Muscle of arm (tissue), 14 donors: ENCODE measurements at places on chromosomes 5 and 9. TPM values are rescaled to one million over a fixed set of nuclear protein-coding genes. Genes with fewer than 3 reads are reported as not detected.

The DIRAS2 gene
- not detected for polyA plus RNA-seq

The UCK1 gene
- 24.3 TPM for polyA plus RNA-seq

DNA sequence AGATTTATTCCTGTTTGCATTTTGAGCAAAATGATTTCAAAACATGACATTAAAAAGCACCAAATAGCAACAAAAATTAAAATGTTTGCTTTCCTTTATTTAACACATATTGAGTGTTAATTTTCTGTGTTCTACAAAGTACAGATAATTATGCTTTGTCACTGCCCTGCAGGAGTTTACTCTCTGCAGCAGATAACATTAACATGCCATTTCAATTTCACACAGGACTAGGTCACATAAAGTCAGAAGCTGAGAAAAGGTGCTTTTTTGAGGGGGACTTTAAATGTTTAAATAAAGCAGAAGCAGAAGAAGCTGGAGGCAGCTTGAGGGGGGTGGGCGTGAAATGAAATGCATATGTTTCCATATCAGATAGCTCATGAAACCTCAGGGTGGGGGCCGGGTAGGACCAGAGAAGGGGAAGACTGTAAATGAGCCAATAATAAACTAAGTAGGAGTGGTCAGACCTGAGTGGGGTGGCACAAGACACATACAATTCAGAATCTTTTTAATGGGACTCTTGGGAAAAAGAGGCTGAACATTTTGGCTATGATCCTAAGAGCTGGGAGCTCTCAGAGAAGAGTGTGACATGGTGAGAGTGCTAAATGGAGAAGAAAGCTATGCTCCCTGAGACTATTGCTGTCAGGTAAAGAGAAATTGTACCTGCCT lies 387.5 kb downstream of the FAM170A start:
- no peak for DNase-seq

The C9orf57 gene
- not detected for polyA plus RNA-seq

- no peak for DNase-seq
Observed at GRCh38 chr9:134925011-134925511, 7.3 kb upstream of the FCN1 start.

The SARDH gene
- 4.4 TPM for polyA plus RNA-seq

GRCh38 chr5:81081461-81081835 lies 121.3 kb downstream of the RASGRF2 start:
- DNase-seq: no peak

DNA sequence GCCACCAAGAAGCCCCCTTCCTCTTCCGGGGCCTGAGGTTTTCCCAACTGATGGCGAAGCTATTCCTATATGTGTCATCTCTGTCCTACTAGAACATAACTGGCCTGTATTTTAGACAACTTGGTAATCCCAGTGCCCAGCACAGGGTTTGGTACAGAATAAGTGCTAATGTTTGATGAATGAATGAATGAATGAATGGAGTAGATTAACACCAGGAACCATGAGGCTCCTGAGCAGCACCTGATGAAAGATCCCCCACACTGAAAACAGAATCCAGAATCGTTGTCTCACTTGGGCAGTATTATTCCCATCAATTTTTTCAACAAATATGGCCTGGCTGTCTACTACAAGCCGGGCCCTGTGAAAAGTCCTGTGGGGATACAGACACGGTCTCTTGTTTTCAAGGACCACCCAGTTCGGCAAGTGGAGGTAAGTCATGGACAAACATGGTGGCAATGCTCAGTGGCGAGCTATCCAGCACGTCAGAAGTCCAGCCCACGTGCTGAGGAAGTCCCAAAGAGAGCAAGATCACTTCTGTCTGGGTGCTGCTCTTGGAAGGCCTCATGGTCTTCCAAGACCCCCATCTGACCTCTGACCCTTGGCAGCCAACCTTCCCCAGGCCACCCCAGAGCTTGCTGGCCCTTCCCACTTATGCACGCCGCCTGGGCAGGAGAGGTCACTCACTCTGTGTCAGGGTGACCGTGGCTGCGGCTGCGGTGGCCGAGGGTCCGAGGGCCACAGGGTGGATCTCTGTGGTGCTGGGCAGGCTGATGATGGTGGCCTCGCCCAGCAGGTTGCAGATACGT lies 1.0 kb downstream of the NAIF1 start:
- no peak for DNase-seq

DNA sequence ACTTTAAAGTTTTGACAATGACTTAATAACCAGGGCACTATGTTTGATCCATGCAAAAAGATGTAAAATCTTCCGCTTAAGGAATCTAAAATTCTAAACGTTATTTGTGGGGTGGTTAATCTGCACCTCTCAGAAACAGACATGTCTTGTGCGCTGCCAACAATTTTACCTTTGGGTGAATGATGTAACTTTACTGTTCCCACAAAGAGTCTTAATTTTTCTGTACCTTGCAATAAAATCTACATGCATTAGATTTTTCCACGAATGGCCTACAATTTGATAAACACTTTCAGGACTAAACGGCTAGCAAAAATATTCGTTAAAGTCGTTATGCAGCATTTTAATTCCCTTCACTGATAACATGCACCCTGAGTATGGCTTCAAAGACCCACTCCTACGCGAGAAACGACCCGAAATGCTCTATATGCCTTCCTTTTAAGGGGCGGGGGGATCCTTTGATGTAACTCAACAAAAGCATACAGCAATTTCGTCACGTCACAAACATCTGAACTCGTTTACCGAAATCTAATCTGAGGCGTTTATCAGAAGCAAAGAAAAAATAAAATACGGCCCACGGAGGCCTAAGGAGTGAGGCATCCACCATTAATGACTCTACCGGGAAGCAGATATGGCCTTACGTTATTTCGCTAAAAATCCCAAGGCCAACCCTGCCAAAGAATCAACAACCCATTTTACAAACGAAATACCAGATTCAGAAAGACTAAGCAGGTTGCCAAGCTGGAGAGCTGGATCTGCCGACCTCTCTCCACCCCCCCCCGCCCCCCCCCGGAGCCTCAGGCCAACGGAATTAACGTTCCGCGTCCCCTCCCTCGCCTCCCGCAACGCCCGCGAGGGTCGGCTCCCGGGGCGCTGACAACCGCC lies 621 bp downstream of the AK6 start:
- peak; percentile 5 for DNase-seq

DNA sequence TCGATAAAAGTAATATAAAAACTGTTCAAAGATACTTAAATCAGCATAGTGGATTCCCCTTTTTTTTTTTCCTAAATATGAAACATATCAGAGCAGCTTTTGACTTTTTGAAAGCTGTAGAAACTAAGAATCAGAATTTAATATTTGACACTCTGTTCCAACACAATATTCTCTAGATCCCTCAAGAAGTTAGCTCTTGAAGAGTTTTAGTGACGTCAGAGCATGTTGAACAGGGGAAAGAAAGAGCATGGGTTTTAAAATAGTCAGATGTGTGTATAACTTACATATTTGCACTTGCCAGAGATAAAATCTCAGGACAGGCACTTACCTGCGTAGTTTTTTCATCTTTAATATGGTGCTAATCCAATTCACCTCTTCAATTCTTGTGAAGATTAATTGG lies 75.2 kb upstream of the FBXL7 start:
- DNase-seq: no peak

GRCh38 chr5:108528655-108529054 lies 146.8 kb upstream of the FBXL17 start:
- no peak for DNase-seq

The PCDHB7 gene
- 2.6 TPM for polyA plus RNA-seq

GRCh38 chr9:113523421-113524141 lies 60.1 kb downstream of the RGS3 start:
- no peak for DNase-seq

- no peak for DNase-seq
Observed at GRCh38 chr5:75509546-75509945, 1.9 kb downstream of the CERT1 start.

- DNase-seq: no peak
Observed at GRCh38 chr5:180787711-180788431, 14.7 kb downstream of the MGAT1 start.

DNA sequence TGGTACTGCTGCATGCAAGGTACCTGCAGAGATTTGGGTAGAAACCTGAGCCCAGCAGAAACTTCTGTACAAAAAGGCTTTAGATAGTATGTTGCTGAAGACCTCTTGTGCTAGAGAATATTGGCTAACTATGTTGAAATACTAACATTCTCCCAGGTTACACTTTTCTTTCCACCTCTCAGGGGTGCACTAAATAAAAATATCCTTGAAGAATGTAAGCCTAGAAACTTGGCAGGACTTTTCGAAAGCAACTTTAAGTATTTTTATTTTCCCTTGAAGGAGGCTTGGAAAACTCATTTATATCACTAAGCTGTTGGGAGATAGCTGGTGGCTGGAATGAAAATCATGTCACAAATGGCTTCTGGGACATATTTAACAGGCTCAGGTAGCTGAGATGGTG lies 50.0 kb downstream of the FBXL7 start:
- DNase-seq: no peak

DNA sequence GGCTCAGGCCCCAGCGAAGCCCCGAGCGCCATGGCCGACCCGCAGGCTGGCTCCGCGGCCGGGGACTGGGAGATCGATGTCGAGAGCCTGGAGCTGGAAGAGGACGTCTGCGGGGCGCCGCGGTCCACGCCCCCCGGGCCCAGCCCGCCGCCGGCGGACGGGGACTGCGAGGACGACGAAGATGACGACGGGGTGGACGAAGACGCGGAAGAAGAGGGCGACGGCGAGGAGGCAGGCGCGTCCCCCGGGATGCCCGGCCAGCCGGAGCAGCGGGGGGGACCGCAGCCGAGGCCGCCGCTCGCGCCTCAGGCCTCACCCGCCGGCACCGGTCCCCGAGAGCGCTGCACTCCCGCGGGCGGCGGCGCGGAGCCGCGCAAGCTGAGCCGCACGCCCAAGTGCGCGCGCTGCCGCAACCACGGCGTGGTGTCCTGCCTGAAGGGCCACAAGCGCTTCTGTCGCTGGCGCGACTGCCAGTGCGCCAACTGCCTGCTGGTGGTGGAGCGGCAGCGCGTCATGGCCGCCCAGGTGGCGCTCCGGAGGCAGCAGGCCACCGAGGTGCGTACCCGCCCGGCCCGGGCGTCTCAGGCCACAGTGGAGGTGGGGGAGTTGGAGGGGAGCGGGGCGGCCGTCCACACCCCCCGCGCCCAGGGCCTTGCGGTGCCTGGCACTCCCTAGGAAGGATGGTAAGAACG lies 1.6 kb downstream of the DMRT2 start:
- no peak for DNase-seq

The GNA14 gene
- polyA plus RNA-seq: 5.3 TPM

GRCh38 chr5:52692606-52693005 lies 95.1 kb upstream of the ITGA1 start:
- no peak for DNase-seq

DNA sequence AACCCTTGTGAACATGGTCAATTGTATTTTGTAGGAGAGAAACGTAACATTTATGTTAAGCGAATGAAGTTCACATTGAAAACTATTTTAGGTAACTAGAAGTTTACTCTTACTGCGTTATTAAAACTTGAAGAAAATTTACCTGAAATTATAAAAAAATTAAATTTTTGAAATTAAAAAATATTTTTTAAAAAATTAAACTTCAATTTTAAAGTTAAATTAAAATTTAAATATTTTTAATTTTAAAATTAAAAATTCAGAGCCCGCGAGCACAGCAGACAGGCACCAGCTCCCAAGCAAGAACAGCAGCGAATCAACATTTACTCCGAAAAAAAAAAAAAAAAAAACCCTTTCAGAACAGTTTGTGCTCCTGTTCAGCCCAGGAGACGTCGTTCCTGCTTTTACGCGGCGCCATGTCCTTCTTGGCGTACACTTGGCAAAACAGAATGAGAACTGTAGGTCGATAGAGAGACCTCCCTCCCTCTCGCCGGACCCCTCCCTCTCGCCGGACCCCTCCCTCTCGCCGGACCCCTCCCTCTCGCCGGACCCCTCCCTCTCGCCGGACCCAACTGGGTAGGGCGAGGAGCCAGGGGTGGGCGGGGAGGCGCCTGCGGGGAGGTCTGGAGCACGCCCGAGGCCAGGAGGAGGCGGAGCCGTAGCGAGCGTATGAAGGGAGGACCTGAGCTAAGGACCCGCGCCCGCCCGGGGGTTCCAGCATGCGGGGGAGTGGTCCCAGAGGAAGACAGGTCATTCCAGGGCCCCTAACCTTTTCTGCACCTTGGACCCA lies 235.8 kb downstream of the ROR2 start:
- DNase-seq: peak; percentile 55

The SPATA31A1 gene
- not detected for polyA plus RNA-seq

DNA sequence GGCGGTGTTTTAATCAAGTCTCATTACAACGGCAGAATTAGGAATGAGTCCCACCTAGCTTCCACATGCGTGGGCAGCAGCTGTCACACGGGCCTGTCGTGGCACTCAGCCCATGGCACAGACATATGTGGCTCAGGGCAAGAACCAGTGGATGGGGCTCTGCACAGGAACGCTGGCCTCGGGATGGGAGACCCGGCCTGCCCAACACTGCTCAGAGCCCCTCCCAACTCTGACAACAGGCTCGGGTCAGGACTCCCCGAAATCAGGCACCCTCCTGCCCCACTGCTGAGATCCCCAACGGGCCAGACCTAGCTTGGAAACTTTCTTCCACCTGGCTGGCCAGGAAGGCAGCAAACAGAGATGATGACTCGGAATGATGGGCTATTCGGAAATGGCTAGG lies 4.9 kb upstream of the SURF6 start:
- no peak for DNase-seq

DNA sequence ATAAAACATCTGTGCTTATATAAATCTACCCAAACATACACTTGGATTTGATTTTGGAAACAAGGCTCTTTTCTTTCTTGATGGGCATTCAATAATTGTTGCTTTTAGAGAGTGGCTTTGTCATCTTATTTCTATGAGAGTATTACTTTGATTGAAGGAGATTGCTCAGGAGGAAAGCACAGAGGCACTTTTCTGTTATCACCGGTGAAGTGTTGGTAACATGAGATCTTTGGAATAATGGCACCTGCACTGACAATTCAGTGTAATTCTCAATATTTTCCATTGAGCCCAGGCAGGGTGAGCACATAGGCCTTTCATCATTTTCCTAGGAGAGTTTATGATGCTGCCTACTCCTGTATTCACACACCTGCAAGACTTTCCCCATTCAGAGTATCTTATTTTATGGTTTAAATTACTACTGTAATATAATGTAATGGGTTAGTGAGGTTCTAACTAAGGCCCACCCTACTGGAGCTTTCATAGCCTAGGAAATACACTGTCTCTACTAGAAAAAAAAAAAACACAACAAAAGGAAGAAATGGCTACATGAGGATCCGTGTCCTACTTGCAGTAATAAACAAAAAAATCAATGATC lies 244.3 kb downstream of the DENND1A start:
- DNase-seq: no peak

DNA sequence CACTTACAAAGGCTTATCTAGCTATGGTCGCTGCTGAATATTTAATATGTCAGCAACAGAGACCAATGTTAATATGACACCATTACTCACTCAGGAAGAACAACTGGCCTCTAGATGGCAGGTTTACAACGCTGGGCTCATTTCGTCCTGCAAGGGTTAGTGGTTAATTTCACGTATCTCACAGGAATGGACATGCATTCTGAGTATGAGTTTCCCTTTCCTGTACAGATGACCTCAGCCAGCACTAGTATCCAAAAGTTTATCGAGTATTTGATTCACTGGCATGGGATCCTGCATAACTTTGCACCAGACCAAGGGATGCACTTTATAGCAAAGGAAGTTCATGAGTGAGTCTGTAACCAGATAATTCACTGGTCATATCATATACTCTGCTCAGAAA lies 8.7 kb upstream of the TRPC7 start:
- no peak for DNase-seq

The CCDC180 gene
- polyA plus RNA-seq: 14.2 TPM

- no peak for DNase-seq
Observed at GRCh38 chr5:39767916-39768315, 343.1 kb upstream of the DAB2 start.

GRCh38 chr9:128637656-128638055 lies 19.0 kb downstream of the DYNC2I2 start:
- DNase-seq: no peak
